ENCODE measurements at places on chromosomes 5 and 9. TPM values are rescaled to one million over a fixed set of nuclear protein-coding genes. Genes with fewer than 3 reads are reported as not detected.

The WWC1 gene
- 183 TPM for total RNA-seq

The ASPN gene
- total RNA-seq = not detected

The TERT gene
- total RNA-seq = 1.7 TPM

The LHX2 gene
- 1.2 TPM for total RNA-seq

The WNT8A gene
- total RNA-seq = not detected

The TLX3 gene
- total RNA-seq = 2.1 TPM

The STPG3 gene
- 0.31 TPM for total RNA-seq

The PCDHA9 gene
- total RNA-seq = 2.5 TPM

DNA sequence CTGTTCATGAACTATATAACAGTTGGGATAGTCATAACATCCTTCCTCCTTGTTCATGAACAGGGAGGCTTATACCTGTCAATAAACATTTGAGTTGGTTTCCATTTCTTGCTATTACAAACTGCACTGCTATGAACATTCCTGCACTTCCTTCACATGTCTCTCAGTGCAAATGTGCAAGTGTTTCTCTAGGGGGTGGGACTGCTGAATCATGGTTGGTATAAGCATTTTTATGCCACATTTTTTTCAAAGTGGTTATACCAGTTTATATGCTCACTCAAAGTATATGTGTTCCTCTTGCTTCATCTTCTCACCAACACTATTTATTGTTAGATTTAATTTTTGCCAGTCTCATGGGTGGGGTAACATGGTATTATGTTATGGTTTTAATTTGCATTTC lies 25.8 kb upstream of the TPD52L3 start:
- H3K4me3 ChIP-seq = peak overlapping the region; percentile 32
- no peaks in the 10 kb centered on the region for H3K36me3 ChIP-seq
- no peak for DNase-seq
- H3K4me1 ChIP-seq = no peaks in the 10 kb centered on the region

DNA sequence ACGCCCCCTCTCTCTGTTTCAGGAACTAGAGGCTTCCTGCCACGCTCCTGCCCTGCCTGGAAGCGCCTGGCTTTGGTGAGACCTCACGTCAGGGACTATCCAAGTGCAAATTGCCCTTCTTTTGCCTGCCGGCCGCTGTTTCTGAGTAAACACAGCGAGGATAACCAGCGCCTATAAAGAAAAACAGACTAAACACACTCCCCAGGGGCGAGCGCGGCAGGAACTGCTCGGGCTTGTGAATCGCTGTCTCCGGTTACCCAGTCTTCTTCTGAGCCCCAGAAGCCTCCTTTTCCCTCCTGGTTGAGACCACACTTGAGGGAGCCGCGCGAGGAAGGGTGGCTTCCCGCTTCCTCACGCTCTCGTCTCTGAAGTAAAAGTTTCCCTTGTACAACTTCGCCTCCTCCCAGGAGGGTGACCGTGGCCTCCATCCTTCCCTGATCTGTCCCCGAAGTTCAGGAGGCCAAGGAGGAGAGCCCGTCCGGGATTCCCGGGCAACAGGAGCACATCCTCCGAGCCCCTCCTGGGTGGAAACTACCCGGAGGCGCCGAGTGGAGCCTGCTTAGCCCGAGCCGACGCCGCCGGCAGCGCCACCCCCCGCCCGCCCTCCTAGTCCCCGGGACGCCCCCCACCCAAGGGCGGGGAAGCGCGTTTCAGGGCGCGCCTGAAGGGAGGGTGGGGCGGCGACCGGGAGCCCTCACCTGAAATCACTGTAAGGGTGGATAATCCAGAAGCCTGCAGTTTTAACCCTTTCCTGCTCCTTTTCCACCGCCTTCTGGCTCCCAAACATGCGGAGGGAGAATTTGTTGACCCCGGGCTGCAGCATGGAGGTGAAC lies 993 bp downstream of the HCN1 start:
- H3K4me1 ChIP-seq = peaks cover 10% of the 10 kb centered on the region
- peaks cover 57% of the 10 kb centered on the region for H3K27me3 ChIP-seq
- H3K27ac ChIP-seq = no peak overlapping the region
- peak; percentile 67 for DNase-seq
- H3K36me3 ChIP-seq = no peaks in the 10 kb centered on the region
- H3K4me3 ChIP-seq = peak overlapping the region; percentile 81

GRCh38 chr9:23662320-23662719 lies 163.7 kb downstream of the ELAVL2 start:
- no peak for DNase-seq
- H3K4me3 ChIP-seq = no peak overlapping the region
- H3K27ac ChIP-seq = no peak overlapping the region
- no peaks in the 10 kb centered on the region for H3K27me3 ChIP-seq
- no peaks in the 10 kb centered on the region for H3K4me1 ChIP-seq
- H3K36me3 ChIP-seq = peaks cover 3% of the 10 kb centered on the region

DNA sequence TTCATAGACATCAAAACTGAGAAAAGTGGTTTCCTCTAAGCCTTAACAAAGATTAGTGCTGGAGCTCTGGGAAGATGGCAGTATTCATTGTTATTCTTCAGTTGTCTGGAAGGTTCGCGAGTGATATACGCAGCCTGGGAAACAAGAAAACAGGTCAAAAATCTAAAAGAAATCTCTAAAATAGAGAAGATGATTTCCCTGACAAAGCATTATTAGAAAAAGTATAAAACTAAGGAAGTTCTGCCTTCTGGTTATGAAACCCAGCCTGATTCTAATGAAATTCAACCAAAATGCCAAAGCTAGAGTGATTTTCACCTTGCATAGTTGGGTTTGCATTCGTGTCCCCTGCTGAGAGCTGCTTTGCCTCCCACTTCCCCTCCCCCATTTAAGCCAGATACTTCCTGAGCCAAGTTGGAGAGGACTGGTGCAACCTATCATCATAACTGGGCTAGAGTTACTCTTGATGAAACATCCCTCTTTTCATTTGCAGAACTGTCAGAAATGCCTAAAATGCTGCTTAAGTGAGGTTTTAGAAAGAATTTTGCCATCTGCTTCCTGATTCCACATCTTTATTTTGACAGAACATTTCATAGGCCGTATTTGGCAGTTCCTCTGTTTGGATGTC lies 48.4 kb downstream of the NDFIP1 start:
- no peak overlapping the region for H3K4me3 ChIP-seq
- H3K27me3 ChIP-seq = no peaks in the 10 kb centered on the region
- no peak for DNase-seq
- H3K36me3 ChIP-seq = no peaks in the 10 kb centered on the region
- H3K27ac ChIP-seq = no peak overlapping the region

DNA sequence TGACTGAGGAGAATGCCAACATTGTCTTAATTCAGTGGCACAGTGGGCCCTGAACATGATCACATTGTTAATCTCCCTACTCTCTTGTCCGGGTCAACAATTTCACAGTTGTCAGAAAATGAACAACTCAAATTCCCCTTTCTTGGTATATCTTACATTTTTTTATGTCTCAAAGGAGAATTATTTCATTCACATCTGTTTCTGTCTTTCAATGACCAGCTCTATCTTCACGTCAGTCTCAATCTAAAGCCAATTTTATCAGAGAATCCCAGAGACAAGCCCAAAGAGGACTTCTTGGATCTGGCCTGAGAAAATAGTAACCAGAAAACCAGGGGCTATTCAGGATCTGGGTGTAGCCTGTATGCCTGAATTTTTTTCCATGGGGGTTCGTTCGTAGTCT lies 477.5 kb downstream of the PDE4D start:
- no peaks in the 10 kb centered on the region for H3K4me1 ChIP-seq
- no peak overlapping the region for H3K27ac ChIP-seq
- peaks cover 10% of the 10 kb centered on the region for H3K36me3 ChIP-seq
- no peak overlapping the region for H3K4me3 ChIP-seq
- DNase-seq = no peak

DNA sequence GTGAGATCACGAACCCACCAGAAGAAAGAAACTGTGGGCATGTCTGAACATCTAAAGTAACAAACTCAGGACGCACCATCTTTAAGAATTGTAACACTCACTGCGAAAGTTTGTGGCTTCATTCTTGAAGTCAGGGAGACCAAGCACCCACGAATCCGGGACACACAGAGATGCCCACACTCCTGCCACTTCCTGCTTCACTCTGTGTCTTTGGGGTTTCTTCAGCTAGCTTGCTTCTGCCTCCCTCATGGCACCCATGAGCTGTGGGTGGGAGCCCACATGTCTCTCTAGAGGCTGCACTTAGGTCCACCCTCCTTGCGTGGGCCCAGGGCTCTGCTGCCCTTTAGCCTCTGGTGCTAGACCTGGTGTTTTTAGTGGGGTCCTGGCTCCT lies 61.2 kb upstream of the CNOT6 start:
- DNase-seq = no peak
- no peak overlapping the region for H3K4me3 ChIP-seq
- peaks cover 3% of the 10 kb centered on the region for H3K27me3 ChIP-seq
- no peak overlapping the region for H3K27ac ChIP-seq
- H3K36me3 ChIP-seq = no peaks in the 10 kb centered on the region

DNA sequence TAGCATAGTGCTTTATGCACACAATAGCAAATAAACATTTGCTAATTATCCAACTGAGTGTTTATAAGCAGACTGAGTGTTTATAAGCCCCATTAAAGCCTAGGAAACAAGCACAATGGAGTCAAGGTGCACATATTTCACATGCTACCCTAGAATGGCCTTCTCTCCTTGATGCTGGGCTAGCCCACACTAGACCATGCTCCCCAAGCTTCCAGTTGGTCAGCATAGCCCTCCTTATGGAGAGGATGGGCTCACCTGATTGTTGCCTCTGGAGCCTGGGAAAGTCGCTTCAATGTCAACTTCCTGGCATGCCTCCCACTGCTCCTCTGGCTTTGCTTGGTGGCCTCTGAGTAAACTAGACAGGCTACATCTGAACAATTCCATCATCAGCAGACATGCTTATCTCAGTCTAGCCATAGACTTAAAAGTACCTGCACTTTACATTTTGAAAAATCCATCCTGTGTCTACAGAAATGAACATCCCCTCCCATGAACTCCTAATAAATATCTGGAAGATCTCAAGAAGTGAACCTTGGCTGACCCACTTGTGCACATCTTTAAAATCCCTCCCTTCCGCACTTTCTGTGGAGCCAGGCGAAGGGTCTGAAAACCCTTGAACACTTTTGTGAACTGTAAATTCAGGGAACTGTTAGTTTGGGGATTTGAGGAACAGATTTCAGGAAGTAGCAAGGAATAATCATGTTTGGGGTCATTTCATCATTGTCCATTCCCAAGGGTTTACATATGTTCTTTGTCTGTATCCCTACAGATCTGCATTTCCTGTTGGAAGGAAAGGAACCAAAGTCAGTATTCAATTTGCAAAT lies 486.6 kb downstream of the ARHGEF28 start:
- H3K4me1 ChIP-seq = peaks cover 22% of the 10 kb centered on the region
- no peaks in the 10 kb centered on the region for H3K27me3 ChIP-seq
- no peak for DNase-seq
- no peak overlapping the region for H3K27ac ChIP-seq
- no peak overlapping the region for H3K4me3 ChIP-seq

GRCh38 chr9:7341571-7341970 lies 458.0 kb downstream of the DMAC1 start:
- H3K27ac ChIP-seq = no peak overlapping the region
- peaks cover 4% of the 10 kb centered on the region for H3K4me1 ChIP-seq
- H3K36me3 ChIP-seq = no peaks in the 10 kb centered on the region
- H3K27me3 ChIP-seq = no peaks in the 10 kb centered on the region
- H3K4me3 ChIP-seq = no peak overlapping the region

Data from type B pancreatic cell (in vitro differentiated cells).